Breast epithelium (tissue), 4 donors: ENCODE measurements at places on chromosomes 3 and 15. TPM values are rescaled to one million over a fixed set of nuclear protein-coding genes. Genes with fewer than 3 reads are reported as not detected.

The ADAM10 gene
- total RNA-seq = 53.8 TPM

- H3K4me3 ChIP-seq = no peak overlapping the region
- no peaks in the 10 kb centered on the region for H3K36me3 ChIP-seq
- H3K27ac ChIP-seq = no peak overlapping the region
- H3K4me1 ChIP-seq = no peaks in the 10 kb centered on the region
These were observed 285.9 kb upstream of the BCHE start for GRCh38 chr3:166123088-166123487.

DNA sequence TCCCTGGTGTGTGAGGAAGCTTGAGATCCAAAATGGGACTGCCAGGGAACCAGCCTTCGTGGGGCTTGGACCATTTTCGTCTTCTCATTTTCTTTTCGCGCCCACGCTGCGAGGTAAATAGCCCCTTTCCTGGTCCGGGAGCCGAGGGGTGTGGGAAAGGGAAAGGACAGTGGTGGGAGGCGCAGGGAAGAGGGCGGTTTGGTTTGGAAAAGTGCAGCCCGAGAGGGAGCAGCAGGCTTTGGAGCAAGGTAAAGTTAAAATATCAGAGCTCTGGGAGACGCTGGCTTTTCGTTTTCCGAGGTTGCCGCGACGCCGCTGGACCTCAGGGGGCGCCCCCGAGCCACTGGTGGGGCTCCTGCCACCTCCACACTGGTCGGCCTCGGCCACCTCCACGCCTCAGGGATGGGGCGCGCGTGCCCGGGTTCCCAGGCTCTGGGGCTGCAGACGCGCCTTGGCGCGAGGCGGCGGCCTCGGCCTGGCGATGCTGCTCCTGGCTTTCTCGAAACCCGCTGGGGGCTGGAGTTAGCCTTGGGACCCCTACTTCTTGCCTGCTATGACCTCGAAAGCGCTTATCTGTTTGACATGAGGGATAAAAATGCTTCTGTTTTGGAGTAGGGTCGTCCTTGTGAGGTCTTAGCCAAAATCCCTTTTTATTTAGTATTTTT lies 3.2 kb downstream of the PTPRG start:
- DNase-seq = peak; percentile 74
- no peaks in the 10 kb centered on the region for H3K4me1 ChIP-seq
- H3K27me3 ChIP-seq = no peaks in the 10 kb centered on the region
- H3K27ac ChIP-seq = peak overlapping the region; percentile 91
- H3K36me3 ChIP-seq = no peaks in the 10 kb centered on the region
- H3K4me3 ChIP-seq = peak overlapping the region; percentile 95

DNA sequence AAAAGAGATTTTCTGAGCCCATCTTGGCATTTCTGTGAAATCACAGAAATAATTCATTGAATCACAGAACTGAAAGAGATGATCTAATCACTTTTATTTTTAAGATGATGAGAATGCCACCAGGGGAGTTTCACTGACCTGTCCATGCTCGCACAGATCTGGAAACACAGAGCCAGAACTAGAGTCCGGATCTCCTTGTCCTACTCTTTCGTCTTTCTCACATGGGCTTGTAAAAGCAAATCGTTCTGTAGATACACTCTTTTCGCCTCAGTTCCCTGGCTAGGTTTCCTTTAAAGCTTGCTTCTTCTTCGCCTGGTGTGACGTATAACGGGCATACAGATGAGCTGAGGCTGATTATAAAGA lies 122.5 kb upstream of the SPRED1 start:
- no peaks in the 10 kb centered on the region for H3K36me3 ChIP-seq
- H3K4me1 ChIP-seq = no peaks in the 10 kb centered on the region
- H3K27ac ChIP-seq = peak overlapping the region; percentile 90
- DNase-seq = no peak

The GCNT3 gene
- not detected for total RNA-seq

DNA sequence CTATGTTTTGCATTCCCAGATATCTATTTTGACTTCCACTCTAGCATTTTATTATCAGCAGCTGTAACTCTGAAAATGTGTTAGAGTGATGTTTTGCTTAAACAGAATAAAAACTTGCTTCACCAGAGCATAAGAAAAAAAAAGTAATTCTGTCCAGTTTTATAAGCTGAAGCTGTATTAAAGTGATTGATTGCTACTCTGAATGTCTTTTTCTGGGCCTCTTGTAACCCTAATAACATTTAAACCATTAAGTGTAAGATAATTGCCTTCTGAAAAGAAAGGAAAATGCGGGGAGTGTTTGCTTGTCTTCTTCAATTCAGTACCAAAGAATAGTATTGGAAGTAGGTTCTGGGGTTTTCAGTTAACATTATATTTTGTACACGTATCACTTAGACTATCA lies 57.9 kb upstream of the UBE2E1 start:
- no peaks in the 10 kb centered on the region for H3K36me3 ChIP-seq
- H3K4me1 ChIP-seq = no peaks in the 10 kb centered on the region
- DNase-seq = no peak
- no peak overlapping the region for H3K4me3 ChIP-seq

DNA sequence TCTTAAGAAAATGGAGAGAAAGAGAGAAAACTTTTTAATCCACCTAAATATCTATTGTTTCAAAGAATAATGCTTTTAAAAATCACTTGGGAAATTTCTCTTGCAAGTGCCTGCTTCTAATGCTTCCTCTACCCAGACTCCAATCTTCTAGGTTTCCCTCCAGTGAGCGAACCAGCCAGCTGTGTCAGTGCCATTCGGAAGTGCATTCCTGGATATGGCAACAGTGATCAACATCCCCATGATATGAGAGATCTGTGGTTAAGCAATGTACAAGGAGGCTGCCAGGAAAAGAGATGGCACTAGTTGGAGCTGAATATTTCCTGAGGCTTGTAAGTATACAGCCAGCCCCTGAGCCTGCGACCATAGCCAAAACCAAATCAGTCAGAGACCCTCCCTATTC lies 53.3 kb upstream of the KCNMB2 start:
- no peaks in the 10 kb centered on the region for H3K4me1 ChIP-seq
- no peak overlapping the region for H3K4me3 ChIP-seq
- DNase-seq = no peak
- no peaks in the 10 kb centered on the region for H3K27me3 ChIP-seq
- no peak overlapping the region for H3K27ac ChIP-seq

DNA sequence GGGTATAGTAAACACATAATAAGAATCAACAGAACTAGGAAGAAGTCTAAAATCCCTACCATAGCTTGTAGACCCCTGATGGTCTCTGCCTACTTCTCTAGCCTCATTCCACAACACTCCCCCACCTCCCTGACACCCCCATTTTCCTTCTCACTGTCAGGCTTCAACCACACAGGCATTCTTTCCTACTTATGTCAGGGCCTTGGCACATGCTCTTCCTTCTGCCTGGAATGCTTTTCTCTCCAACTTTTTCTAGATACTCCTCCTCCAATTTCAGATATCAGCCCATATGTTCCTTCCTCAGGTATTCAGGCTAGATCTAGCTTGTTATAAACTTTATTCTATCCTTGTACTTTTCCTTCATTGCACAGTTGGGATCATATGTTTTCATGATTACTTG lies 106.0 kb upstream of the MRPL3 start:
- DNase-seq = no peak
- H3K27ac ChIP-seq = no peak overlapping the region
- no peaks in the 10 kb centered on the region for H3K4me1 ChIP-seq
- no peak overlapping the region for H3K4me3 ChIP-seq
- no peaks in the 10 kb centered on the region for H3K27me3 ChIP-seq

DNA sequence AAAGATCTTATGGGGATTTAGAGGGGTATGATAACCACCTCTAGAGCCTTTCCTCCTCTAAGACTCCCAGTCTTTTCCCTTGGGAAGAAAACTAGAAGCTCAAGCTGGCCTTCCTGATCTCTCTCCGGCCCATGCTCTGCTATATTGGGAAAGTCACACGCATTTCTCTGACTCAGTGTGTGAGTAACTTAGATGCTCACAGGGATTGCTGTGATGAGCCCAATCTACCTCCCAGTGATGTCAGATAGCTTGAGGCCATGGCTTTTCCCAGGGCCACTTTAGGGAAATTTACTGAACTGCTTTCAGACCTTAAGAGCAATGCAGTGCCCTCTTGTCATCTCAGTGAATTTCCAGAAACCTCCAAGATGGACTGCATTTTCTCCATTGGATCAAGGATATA lies 8.6 kb upstream of the ST8SIA2 start:
- H3K27me3 ChIP-seq = peaks cover 13% of the 10 kb centered on the region
- no peak for DNase-seq
- H3K36me3 ChIP-seq = no peaks in the 10 kb centered on the region
- H3K27ac ChIP-seq = peak overlapping the region; percentile 43

DNA sequence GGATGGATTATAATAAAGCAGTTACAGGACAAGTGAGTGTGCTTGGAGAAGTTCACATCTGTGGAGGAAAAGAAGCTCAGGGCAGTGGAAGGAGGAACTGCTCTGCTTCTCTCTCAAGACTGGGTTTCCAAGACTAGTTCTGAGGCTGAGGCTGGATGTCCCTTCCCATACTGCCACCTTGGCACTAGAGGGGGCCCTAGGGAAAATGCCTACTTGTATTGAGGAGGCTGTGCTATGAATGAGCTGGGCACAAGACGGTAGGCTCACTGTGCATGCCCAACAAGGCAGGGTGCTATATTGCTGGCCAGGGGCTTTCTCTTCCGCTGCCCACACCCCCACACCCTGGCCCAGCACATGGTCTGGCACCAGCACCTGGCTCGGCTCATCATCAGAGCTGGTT lies 65.2 kb downstream of the SLCO2A1 start:
- H3K4me3 ChIP-seq = no peak overlapping the region
- no peak overlapping the region for H3K27ac ChIP-seq
- no peaks in the 10 kb centered on the region for H3K4me1 ChIP-seq
- H3K27me3 ChIP-seq = no peaks in the 10 kb centered on the region
- no peak for DNase-seq

GRCh38 chr3:64167351-64167750 lies 57.9 kb downstream of the PRICKLE2 start:
- no peaks in the 10 kb centered on the region for H3K27me3 ChIP-seq
- H3K36me3 ChIP-seq = no peaks in the 10 kb centered on the region
- peak overlapping the region; percentile 34 for H3K27ac ChIP-seq

The CCRL2 gene
- total RNA-seq = 3.8 TPM

GRCh38 chr3:29802057-29802456 lies 521.2 kb downstream of the RBMS3 start:
- no peaks in the 10 kb centered on the region for H3K4me1 ChIP-seq
- no peak overlapping the region for H3K4me3 ChIP-seq
- H3K27me3 ChIP-seq = no peaks in the 10 kb centered on the region
- H3K36me3 ChIP-seq = no peaks in the 10 kb centered on the region
- H3K27ac ChIP-seq = no peak overlapping the region
- DNase-seq = no peak

The UTS2B gene
- total RNA-seq = not detected
